ENCODE measurements at places on chromosomes 2 and 18.

DNA sequence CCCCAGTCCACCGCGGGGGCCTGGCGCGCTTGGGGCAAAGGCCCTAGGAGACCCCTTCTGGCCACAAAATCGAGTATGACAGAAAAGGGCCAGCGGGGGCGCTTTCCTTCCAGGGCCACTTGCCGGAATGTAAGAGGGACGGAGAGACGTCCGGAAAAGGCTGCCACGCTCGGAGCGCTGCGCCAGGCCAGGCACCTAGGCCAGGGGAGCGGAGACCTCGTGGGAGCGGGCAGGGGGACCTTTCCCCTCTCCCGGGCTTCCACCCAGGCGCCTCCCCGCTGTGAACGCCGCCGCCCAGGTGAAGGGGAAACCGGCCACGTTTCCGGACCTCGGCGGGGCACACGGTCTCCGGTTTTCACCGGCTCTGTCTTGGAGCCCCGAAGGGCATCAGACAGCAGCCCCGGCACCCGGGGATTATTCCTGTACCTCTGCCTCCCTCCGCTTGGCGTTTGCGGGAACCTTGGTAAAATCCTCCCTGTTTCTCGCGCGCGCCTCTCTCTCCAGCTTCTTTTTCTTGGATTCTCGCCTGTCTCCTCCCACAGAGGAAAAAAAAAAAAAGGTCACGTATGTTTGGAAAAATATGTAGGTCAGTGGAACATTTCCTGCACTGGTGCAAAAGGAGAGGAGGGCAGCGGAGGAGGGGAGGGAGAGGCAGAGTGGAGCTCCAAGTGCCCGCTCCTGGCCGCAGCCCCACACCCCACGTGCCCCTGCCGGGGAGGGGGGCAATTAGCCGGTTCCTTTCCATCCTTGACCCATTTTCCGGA, 1.2 kb upstream of the NPAS2 start:
- DNase-seq, result peak; percentile 77

DNA sequence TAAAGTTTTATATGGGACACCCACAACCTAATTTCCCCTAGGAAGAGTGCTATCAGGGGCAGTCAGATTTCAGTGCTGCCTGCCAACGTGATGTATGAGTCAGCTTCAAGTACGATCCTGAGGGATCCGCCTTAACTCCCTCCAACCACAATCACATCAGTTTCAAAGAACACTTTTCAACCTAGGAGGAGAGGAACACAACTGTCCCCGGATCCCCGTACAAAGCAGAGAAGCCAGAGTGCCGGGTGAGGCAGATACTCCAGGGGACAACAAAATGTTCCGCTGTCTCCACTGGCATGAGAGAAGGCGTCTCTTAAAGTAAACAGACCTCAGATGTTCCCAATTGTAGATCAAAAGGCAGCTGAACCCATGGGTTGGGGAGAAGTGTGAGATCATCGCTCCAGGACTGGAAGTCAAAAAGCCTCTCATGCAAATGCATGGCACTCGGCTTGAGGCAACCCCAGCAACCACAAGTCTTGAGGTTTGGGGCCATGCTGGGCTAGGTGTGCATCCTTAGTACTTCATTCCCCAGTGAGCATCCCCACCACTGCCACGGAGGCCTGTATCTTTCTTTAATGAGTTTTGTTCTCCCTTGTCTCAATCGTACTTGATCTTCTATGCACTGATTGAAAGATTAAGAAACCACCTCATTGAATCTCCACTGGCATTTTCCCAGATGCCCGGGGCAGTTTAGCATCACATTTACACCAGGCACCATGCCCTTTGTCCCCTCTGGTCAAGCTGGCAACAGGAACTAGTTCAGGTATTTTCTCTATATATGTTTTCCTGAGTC, 91.0 kb upstream of the CCBE1 start:
- DNase-seq, result peak; percentile 76

DNA sequence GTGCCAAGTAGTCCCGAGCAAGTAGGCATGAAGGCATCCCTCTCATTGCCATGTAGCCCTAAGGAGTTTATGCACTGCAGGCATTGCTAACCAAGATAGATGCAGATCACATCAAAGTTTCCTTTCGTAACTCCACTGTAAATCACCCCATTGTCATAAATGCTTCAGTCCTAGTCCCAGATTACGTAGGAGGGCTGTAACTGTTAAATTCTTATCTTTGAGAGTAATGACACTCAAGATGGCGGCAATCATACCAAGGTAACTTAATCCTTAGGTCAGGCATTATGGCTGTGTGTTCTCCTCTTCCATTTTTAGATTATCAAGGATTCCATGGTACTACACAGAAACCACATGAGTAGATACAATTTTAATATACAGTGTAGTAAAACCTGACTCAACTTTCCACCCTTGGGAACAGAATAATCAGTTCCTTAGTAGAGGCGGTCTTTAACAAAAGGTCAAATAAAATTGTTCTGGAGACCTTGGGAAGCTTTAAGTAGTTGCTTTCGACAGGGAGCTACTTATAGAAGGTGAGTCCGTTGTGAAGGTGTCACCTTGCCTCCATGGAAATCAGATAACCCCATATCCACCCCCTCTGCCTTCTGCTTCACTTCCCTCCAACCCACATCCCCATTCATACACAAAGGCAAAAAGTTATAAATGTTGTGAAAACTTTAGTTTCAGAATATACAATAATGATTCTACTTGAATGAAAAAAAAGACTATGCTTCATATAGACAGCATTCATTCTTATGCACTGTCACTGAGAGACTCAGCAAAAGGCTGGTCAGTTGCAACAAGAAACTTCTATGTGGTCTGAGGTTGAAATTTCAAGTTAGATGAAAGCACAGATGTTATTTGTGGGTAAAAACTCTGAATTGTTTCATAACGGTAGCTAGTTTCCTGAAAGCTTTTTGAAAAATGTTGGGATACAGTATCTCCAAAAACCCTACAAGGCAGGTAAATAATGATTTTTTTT, 64.8 kb upstream of the GALNT5 start:
- DNase-seq, result no peak

DNA sequence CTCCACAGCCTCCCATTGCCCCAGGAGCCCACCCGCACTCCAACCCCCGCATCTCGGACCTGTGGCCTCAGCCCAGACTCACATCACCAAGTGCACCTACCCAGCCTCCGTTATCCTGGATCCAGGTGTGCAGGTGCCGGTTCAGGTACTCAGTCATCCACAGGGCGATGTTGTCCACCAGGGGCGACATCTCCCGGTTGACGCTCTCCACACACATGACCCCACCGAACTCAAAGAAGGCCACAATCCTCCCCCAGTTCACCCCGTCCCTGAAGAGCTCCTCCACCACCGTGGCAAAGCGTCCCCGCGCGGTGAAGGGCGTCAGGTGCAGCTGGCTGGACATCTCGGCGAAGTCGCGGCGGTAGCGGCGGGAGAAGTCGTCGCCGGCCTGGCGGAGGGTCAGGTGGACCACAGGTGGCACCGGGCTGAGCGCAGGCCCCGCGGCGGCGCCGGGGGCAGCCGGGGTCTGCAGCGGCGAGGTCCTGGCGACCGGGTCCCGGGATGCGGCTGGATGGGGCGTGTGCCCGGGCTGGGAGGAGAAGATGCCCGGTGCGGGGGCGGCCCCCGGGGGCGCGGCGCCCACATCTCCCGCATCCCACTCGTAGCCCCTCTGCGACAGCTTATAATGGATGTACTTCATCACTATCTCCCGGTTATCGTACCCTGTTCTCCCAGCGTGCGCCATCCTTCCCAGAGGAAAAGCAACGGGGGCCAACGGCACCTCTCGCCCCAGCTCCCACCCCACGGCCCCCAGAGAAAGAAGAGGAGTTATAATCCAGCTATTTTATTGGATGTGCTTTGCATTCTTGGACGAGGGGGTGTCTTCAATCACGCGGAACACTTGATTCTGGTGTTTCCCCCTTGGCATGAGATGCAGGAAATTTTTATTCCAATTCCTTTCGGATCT, 1.3 kb downstream of the BCL2 start:
- no peak for DNase-seq

DNA sequence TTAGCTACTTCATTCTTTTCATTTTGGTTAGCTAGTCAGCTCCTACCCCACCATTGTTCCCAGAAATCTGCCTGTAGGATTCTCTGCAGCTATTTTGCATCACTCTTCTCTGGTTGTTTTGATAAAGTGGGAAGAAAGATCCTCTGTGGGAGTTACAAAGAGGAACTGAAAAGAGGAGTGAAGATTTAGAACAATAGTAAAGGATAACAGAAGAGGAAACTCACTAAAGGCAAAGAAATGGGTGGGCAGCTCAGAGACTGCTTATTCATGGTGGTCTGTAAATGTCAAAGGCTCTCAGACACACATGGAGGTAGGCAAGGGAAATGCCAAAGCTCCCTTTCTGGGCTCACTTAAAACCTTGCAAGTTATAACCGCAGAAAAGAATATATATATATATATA, 17.2 kb upstream of the CD207 start:
- no peak for DNase-seq

DNA sequence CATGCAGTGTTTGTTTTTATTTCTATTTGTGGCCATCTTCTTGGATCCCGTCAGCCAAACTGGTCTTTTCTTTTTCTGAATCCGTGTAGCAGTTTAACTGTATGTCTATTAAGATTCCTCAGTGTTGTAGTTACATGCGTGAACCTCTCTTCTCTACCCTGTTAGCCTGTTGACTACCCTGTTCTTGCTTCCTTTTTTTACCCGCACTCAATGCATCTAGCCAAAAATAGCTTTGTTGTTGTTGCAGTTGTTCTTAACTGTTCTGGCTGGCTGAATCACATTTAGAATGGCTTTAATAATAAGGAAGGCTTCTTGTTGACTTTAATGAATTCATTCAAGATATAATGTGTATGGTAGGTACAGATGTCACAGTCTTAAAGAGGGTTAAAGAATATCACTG, 137.1 kb downstream of the LCLAT1 start:
- no peak for DNase-seq

DNA sequence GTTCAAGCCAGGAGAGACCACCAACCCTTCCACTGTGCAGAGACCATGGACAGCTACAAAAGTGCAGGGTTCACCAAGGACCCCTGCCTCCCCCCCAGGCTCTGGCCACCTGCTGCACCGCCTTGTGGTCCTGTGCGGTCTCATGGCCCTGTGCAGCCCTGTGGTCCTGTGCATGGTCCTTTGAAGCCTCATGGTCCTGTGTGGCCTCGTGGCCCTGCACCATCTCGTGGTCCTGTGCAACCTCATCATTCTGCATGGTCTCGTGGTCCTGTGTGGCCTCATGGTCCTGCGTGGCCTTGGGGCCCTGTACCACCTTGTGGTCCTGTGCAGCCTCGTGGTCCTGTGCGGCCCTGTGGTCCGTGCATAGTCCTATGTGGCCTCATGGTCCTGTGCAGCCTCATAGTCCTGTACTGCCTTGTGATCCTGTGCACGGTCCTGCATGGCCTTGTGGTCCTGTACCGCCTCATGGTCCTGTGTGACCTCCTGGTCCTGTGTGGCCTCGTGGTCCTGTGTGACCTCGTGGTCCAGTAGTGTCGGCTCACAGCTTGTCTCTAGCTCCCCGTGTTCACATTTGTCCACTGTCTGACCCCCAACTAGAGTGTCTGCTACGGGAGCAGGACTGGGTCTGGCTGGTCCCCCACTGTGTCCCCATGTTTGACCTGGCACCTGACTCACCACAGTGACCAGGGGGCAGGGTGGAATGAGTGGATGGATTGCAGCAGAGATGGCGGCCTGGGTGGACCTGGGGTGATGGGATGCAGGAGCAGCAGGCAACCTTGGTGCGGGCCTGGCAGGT, 20.0 kb upstream of the OTOS start:
- no peak for DNase-seq

DNA sequence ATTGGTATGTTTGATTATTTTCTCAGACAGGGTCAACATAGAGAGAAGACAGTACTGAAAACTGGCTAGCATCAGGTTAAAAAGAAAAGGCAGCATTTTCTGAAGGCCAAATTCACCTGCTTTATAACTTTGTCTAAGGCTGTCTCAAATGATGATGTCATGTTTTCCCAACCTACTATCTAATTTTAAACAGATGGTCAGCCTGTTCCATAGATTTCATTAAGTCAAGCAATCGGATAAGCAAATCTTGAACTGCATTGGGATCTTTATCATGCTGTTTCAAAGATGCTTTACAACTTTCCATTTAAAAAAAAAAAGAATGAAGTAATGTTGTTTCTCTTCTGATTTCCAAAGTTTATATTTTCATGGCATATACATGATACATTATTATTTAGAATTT, 56.3 kb upstream of the SPOPL start:
- DNase-seq, result peak; percentile 6

DNA sequence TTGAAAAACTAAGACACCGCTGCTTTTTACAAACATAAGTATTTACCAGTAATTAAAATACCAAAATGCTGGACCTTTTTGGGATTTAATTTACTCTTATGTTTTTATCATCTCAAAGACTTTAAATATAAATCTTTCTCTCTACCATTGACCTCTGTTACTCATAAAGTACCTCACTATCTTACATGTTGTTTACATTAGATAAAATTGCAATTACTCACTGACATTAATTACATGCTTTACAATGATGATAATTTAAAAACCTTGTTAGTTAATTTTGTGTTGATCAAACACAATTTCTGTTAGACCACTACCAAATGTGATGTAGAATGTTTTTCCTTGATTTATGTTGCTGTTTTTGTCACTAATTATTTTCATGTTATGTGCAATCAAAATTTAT, 139.5 kb downstream of the PTH2R start:
- DNase-seq, result no peak

DNA sequence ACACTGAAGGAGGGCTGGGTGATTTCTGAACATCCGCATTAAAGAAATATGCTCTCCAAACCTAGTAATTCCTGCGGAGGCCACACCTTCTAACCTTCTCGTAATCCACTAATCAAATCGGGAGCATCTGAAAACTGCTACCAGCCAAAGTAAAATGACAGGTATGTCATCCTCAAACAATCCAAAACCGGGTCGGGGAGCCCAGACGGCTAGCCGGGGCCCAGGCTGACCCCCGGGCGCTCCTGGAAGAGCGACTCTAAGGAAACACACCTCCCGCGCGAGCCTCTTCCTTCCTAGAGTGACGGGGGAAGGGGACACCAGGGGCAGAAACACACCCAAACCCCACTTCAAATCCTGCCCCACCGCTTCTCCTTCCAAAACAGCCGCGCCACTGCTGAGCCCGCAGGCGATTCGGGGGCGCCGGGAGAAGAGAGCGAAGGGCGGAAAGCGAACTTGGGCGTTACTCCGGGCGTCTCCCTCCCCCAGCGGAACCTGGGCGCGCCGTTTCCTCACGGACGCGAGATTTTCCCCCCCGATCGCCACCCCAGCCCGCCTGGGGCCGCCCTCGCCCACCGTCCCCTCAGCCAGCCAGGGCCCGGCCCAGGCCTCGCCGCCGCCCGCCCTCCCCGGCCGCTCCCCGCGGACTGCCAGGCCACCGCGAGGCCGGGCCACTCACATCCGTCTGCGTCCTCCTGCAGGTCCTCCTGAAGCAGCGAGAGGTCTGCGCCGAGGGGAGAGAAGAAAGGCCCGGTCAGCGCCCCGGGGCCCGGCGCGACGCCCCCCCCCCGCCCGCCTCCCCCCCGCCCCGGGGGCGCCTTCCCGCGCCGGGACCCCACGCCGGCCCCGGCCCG, 584 bp downstream of the PPP4R1 start:
- peak; percentile 50 for DNase-seq

- DNase-seq, result peak; percentile 54
Measured at GRCh38 chr2:60641811-60642788, 88.6 kb upstream of the BCL11A start.

GRCh38 chr2:135821190-135821589, 15.8 kb downstream of the LCT start:
- no peak for DNase-seq

All from fibroblast of skin of abdomen (primary cell).